Stimulated activated CD8-positive, alpha-beta memory T cell treated with anti-CD3 and anti-CD28 coated beads, Interleukin-4, amount 100 ng/mL, for 24 hours (primary cell): ENCODE measurements at places on chromosomes 2 and 18.

DNA sequence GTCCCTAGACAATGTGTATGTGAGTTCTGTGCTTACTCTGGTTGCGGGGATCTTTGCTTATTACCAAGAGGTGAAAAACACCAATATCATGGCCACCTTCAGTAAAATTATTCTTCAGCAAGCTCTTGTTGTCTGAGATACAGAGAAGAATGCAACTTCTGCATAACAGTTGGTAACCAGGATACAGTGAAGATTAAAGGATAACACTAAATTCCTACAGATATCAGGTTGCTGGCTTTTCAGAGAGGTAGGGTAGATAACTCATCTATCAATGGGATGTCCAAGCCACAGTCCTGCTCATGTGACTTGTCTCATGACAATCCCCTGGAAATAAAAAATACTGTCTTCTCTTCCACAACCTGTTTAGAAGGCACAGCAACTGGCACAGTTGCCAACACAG lies 308.5 kb downstream of the TNS1 start:
- DNase-seq, result no peak

GRCh38 chr2:106537791-106538191 lies 50.6 kb downstream of the CD8B2 start:
- no peak for DNase-seq

DNA sequence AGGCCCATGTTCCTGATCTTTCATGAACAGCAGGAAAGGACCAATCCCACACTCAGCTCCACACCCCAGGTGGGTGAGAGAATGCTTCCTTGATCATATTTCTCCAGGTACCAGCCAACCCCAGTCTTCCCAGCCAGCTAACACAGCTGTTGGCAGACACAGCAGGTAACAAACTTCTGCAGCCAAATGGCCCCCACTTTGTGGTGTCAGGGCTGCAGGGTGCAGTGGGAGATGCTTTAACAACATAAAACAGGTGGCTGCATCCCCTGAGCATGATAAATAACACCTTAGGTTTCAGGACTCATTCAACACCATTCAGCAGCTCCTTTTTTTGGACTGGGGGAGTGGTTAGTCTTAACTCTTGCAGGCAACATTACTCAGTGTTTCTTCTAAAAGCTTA lies 76.7 kb upstream of the ACAA2 start:
- DNase-seq, result no peak

DNA sequence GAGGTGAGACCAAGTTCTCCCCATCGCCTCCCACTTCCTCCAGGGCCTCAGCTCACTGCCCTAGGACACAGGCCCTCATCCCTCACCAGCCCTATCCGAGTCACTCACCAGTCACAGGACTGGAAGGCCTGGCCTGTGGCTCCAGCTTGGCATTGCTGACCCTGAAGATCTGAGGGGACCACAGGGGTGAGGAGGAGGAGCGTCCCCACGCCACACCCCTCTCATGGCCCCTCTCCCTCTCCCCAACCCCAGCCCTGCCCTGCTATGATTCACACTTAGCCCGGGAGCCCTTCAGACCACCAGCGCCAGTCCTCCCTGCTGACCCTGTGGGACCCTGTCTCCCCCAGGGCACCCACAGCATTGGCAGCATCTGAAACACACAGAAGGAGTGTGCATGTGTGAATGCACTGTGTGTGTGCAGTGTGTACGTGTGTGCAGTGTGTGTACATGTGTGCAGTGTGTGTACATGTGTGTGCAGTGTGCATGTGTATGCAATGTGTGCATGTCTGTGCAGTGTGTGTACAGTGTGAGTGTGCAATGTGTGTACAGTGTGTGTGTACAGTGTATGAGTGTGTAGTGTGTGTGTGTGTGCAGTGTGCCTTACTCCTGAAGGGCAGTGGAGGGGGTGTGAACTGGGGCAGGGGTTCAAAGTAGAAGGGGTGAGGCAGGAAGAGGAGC lies 29.4 kb upstream of the ANKRD62 start:
- no peak for DNase-seq

DNA sequence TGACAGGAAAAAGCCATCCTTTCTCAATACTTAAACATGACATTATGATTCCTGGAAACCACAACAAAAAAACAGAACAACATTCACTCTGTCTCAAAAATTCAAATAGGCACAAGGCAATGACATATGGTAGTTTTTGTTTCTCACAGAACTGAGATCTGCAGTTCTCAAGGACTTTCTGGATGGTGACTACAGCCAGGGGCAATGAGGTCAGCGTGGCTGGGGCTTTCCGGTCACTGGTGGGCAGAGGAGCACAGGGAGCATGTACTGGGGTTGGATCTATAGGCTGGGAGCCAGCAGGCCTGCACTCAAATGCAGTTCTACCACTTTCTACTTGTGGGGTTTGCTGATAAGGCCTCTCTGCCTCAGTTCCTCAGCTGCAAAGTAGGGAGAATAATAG lies 72.0 kb downstream of the CTAGE1 start:
- DNase-seq, result no peak

DNA sequence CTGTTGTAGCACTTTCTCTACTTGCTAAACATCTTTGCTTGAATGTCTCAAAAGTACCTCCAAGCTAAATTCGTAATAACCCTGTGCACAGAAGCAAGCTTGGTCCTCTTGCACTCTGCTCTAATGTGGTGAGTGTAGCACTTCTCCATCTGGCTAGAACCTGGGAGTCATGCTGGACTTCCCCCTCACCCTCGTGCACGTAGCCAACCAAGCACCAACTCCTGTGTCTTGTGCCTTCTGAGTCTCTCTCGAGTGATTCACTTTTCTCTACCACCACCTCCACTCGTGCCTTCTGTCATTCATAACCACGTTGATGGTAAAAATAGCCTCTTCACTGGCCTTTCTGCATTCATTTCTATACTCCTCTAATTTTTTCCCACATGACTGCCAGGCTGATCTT lies 91.9 kb upstream of the KCNE4 start:
- no peak for DNase-seq

DNA sequence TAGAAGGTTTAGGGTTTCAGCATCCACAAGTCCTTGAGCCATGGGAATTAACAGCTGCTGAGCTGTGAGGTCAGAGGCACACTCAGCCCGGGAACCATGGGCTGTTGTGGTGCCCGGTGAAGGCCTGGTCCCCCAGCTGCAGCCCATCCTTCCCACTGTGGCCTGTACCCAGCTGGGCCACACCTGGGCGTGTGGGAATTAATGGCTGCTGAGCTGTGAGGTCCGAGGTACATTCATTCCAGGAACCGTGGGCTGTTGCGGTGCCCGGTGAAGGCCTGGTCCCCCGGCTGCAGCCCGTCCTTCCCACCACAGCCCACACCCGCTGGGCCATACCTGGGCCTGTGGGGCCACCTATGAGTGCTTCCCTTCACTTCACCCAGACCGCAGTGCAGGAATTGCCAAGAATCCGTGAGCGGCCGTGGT lies 25.2 kb downstream of the TMEM18 start:
- DNase-seq, result no peak

DNA sequence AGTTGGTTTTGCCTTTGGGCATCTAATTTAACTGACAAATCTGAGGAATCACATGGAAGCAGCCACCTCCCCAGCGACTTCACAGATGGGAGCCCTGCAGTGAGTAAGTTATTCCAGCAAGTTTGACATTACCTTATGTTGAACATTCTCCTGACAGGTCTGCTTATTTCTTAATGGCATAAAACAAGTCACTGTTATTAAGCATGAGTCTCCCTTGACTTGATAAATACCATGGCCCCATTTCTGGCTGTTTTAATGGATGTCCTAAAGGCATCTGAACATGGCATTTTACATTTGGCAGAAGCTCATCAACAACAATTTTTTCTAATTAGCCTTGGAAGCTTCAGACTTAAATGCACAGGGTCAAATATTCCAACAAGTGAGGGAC lies 92.6 kb upstream of the CREB1 start:
- no peak for DNase-seq

GRCh38 chr2:239290618-239291474 lies 110.0 kb downstream of the HDAC4 start:
- no peak for DNase-seq

- no peak for DNase-seq
These were observed 471.9 kb downstream of the PID1 start for GRCh38 chr2:228799208-228799588.

DNA sequence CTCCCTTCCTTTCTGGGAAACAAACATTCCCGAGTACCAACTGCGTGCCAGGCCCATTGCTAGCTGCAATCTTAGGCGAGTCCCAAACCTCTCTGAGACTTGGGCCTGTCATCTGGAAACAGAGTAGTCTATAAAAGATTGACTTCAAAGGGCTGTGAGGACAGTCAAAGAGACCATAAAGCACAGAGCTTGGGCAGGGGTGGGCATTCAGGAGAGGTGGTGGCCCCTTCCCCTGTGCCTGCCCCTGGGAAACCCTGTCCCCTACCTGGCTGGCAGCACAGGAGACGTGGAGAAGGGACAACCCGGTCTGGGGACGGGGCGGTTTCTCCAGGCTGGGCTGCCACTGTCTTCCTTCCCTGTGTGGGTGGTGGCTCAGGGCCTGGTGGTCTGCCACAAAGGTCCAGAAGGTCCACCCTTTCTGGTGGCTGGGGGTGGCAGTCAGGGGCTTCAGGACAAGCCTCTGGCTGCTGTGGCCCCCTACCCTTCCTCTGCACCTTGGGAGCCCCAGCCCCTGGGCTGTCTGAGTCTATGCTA lies 33.9 kb upstream of the FOSL2 start:
- no peak for DNase-seq
